ENCODE measurements at places on chromosomes 12 and 14.

- DNase-seq, result no peak
Observed at GRCh38 chr14:22549981-22550673, 38.9 kb downstream of the DAD1 start.

DNA sequence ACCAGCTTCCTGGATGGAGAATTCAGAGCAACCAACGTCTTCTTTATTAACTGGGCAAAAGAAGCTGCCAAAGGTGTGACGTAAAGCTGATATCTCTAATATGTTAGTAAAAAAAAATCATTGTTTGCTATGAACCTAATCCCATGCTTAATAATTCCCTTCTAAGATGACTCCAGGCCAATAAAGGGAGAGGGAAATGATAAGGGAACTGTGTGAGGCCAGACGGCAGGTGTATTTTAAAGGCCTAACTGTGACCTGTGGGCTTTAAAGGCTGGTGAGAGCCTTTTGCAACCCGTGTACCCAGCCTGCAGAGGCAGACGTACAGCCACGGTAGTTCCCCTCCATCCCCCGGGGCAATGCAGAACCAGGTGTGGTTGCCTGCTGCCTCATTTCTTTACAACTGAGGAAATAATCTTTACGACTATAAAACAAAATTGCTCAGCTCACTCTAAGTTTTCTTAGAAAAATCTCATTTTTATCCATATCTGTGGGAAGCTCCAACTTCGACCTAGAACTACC is 370.6 kb downstream of the EGLN3 start:
- DNase-seq, result no peak

DNA sequence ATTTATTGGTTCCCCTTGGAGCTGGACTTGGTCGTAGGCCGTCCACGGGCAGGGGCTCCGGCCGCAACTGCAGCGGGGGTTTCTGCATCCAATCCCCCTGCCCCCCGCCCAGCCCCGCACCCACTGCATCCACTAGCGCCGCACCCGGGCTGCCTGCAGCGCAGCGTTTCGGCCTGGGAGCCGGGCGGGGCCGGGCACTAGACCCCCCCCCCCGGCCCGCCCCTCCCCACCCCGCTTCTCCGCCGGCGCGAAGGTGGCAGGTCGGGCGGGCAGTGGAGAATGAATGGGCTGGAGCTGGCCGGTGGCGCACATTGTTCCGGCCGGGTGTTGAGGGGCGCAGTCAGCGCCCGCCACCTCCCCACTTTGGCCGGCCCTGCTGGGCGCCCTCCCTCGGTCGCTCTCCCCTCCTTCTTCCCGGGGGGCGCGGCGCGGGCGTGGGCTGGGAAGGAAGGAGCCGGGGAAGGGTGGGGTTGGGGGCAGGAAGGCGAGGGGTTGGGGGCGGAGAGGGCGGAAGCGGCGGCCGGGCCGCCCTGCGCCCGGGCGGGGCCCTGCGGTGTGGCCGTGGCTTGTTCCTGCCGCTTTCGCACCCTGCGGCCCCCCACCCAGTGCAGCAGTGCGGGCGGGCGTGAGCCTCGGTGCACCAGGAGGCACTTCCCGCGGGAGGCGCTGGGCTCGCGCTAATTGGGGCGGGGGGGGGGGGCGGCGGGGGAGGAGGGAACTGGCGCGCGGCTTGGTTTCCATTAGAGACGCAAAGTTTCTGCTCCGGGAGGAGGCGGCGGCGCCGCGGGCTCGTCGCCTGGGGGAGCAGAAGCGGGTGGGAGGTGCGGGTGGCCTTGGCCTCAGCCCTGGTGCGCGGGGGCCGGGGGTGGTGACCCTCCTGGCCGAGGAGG is 841 bp downstream of the CALM1 start:
- DNase-seq, result peak; percentile 66

GRCh38 chr12:3458041-3458440 is 33.0 kb upstream of the PRMT8 start:
- DNase-seq, result no peak

DNA sequence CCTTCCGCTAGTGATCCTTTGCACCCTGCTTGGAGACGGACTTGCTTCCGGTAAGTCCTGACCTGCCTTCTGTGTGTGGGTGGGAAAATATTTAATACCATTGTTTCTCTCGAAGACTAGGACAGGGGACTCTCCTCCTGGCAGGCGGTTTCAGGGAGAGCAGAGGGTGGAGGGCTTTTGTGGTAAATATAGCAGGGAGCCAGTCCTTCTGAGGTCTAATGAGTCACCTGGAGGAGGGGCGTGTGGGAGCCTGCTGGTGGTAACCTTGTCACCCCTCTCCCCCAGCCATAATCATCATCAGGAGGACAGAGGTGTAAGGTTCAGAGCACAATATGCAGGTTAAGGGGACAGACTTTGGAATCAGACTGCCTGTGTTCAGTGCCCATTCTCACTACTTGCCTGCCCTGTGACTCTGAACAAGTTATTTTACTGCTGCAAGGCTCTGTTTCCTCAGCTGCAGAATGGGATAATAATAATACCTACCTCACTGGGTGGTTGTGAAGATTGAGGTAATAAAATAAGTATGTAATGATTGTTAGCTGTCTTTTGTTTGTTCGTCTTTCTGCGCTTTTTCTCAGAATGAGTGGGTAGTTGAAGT is 47.4 kb downstream of the SUSD6 start:
- DNase-seq, result no peak

- no peak for DNase-seq
Observed at GRCh38 chr14:72573725-72574417, 320.0 kb downstream of the DPF3 start.

- DNase-seq, result no peak
Observed at GRCh38 chr12:113186666-113187325, 1.3 kb downstream of the RITA1 start.

DNA sequence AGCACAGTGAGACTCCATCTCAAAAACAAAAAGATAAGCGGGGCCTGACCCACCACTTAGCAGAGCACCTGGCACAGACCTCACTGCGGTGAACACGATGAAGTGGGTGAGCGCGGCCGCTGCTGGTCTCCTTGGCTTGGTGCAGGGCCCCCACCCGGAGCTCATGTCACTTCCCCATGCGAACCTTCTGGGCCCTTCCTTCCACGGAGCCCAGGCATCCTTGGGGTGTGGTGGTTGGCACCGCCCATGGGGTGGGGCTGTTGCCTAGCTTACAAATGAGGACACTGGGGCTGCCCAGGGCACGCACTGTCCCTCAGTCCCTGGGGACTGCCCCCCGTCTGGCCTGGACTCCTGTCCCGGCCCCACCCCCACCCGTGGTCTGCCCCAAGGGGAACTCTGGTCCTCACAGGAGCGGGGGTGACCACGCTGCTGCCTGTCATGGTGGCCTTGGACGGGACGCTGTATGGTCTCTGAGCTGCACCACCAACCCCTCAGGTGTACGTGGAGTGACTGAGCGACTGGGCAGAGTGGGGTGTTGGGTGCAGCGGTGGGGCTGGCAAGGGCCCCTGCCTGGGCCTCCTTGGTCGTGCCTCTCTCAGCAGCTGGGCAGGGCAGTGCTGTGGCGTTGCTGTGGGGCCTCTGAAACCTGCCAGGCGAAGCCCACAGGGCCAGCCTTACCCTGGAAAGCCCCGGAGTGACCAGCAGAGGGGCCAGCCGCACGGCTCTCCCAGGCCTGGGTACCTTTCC is 15.3 kb downstream of the FBRSL1 start:
- no peak for DNase-seq

DNA sequence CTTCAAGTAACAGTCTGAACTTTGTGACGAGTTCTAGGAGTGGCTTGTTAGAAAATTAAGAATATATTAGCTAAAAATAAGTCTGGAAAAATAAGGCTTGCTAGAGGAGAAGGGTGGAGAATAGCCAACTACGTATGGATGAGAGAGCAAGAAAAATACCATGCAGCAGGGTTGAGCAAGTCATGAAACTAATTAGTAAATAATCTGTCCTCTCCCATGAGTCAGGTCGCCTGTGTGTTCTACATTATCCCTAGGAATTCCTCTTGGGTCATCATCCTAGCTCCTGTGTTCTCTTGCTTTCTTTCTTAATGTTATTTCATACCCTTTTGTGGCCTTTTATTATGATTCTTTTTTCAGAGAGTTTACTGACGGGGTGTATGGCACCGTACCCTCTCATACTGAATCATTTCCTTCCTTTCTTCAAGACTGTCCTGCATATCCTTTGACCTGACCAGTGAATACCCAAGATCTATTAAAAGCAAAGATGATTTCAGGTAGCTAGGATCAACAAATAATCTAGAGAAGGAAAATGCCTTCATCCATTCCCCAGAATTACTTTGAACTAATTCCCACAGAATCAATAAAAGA is 177.2 kb upstream of the NPAS3 start:
- DNase-seq, result no peak

- no peak for DNase-seq
Observed at GRCh38 chr14:98890556-98891340, 381.2 kb downstream of the BCL11B start.

DNA sequence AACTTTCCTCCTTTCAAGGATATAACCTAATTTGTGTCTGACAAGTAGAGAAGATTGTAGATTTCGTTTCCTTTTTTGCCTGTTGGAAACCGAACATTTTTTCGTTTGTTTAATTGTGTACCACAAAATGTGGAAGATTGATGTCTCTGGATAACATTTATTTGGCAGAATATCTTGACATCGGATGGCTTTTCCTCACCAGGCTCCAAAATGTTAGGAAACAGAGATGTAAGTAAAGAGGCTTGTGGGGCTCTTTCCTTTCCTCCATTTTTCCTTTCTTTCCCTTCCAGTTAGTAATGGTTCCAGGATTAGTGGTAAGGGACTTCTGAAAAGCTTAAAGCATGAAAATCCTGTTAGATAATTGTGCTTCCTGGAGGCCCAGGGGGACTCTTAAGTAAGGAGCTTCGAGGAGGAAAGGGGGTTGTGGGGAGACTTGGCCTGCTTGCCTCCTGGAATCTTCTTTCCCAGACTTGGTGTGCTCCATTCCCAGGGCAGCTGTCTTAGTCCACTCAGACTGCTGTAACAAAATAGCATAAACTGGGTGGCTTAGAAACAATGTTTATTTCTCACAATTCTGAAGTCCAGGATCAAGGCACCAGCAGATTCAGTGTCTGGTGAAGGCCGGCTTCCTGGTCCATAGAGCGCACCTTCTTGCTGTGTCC is 243.1 kb upstream of the PWP1 start:
- no peak for DNase-seq

DNA sequence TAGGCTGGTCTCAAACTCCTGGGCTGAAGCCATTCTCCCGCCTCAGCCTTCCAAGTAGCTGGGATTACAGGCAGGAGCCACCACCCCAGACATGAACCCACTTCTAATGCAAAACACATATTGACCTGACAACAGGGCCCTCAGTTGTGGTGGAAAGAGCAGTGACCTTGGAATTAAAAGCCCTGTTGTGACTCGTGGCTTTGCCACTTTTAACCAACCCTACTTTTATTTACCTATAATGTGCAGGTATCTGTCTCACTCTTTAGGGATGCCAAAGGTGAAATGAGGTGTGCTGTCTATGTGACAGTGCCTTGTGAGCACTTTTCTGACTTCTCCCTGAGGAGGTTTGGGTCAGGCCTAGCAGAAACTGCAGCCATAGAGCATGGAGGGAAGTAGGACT is 132.8 kb upstream of the DNM1L start:
- no peak for DNase-seq

- DNase-seq, result no peak
Observed at GRCh38 chr12:45675534-45675933, 54.0 kb upstream of the ARID2 start.

DNA sequence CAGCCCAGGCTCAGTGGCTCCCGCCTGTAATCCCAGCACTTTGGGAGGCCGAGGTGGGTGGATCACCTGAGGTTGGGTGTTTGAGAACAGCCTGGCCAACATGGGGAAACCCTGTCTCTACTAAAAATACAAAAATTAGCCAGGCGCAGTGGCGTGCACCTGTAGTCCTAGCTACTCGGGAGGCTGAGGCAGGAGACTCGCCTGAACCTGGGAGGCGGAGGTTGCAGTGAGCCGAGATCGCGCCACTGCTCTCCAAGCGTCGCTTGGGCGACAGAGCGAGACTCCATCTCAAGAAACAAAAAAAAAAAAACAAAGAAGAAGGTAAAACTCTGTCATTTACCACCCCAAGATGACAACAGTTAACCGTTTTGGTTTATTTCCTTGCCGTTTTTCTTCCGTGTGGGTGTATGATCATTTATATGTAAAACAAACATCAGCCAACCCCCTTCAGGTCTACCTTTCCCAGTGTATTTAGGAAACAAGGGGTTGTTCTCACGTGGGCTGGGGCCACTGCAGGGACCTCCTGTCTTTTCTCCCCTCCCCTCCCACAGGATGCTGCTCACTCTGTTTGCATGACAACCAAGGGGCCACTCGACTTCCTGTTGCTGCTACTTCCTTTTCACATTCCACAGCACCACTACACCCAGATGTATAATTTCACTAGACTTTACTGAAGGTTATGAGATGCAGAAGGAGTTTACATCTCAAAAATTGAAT is 13.6 kb downstream of the TTC9 start:
- peak; percentile 59 for DNase-seq

- no peak for DNase-seq
Observed at GRCh38 chr14:72682188-72682587, 211.7 kb downstream of the DPF3 start.

GRCh38 chr12:119447126-119447525 is 112.6 kb downstream of the CCDC60 start:
- DNase-seq, result no peak

- no peak for DNase-seq
Observed at GRCh38 chr14:54211551-54212308, 185.1 kb upstream of the CDKN3 start.

GRCh38 chr12:1471224-1471623 is 123.2 kb downstream of the FBXL14 start:
- DNase-seq, result no peak

DNA sequence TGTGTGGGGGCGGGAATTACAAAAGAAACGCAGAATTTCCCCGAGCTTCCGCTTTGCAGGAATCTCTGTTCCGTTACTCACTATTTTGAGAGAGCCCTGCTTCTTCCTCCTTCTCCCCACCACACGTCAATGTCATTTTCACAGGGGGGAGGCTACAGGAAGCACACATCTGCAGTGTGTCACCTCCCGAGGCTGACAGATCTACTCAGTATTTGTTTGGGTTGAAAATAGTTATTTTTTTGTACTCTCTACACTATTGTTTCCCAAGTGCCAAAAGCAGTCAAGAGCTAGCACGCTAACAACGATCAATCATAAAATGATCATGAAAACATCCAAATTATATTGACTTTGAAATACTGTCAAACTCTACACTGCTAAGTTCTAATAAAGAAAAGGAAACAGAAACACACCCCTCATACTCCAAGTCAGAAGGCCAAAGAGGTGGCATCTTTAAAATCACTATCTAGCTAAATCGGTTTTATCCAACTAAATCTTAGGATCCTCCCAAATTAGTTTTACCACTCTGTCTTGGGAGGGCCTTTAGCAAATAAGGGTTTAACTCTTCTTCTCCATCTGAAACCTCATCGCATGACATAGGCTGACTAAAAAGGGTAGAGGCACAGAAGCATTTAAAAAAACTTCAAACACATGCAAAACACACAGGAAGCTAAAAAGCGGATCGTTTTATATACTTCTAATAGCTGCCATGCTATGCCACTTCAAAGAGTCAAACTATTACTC is 51.8 kb downstream of the FOXN3 start:
- peak; percentile 25 for DNase-seq

- no peak for DNase-seq
Observed at GRCh38 chr12:32702946-32703345, 23.8 kb downstream of the DNM1L start.

- no peak for DNase-seq
Observed at GRCh38 chr12:116674643-116675183, 63.2 kb downstream of the SPRING1 start.

- DNase-seq, result no peak
Observed at GRCh38 chr12:20963762-20964161, 153.3 kb downstream of the SLCO1B3 start.
